ENCODE measurements at places on chromosomes 7 and 10.

DNA sequence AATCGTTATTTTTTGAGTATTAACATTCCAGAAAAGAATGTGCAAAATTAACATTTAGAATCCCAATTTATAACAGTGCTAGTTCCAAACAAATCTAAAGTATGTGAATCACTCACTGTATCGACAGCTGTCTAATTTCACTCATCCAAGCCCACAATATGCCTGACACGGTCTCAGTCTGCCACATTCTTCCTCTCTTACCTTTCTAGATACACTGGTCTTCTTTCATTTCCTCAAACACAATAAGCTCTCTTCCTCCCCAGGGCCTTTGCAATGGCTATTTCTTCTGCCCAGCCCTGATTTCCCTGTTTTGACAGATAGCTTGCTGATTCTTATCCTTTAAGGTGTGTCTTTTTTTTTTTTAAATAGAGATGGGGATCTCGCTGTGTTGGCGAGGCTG, 48.8 kb downstream of the UBE2H start:
- no peak for DNase-seq

DNA sequence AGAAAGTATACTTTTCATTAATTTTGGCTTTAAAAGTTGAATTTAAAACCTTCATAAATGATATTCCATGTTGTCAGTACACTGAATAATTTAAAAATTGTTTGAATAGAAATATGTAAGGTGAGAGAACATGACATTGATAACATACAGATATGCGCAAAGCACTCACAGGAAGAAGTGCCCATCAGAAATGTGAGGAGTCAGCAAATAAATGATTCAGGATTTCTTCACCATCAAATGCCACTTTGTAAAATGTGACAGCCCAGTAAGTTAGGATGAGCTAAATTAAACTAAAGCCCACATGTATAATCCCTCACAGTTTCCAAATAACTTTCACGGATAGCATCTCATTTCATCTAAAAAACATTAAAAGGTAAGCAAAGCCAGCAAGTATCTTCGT, 417.6 kb downstream of the MAGI2 start:
- DNase-seq: no peak

DNA sequence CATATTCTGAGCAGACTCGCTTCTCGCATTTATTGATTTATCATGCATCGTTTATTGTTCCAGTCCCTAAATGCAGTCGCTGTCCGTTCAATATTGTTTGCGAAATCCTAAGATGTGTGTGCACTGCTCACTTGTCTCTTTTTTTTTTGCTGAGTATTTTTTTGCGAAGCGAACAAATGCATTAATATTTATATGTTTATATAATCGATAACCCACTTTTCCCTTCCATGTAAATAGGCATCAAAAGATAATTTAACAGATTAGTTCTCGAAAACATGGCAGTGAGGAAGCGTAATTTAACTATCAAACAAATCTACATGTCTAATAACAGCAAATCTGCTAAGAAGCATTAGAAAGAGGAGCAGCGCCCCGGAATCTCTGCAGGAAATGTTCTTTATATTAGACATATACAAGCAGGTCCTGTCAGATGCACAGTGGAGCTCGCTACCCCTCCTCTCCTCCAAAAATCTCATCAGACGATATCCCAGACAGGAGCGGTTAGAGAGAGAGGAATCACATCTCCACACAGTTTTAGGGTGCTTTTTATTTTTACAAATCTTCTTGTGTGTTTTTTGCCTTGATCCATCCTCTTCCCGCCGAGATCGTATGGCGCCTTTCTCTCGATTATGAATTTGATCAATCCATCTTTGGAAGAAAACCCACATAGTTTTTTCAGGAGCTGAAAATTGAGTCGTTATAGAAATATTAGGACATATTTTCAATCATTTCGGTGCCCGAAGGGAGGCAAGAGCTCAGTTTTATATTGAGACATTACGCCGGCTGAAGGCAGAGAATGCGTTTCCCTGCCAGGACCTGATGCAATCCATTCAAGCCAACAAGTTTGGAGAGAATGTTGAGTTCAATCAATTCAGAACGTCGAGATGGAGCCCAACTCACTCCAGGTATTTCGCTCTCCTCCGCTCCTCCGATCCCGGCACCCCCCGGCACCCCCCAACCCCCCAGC, at the start of gene ARID5B:
Gene ARID5B, plus strand, starts transcription at position 871 of the 964 bp plus-strand sequence. Its CDS starts 11 bp downstream, at position 882.
- DNase-seq: peak; percentile 76

DNA sequence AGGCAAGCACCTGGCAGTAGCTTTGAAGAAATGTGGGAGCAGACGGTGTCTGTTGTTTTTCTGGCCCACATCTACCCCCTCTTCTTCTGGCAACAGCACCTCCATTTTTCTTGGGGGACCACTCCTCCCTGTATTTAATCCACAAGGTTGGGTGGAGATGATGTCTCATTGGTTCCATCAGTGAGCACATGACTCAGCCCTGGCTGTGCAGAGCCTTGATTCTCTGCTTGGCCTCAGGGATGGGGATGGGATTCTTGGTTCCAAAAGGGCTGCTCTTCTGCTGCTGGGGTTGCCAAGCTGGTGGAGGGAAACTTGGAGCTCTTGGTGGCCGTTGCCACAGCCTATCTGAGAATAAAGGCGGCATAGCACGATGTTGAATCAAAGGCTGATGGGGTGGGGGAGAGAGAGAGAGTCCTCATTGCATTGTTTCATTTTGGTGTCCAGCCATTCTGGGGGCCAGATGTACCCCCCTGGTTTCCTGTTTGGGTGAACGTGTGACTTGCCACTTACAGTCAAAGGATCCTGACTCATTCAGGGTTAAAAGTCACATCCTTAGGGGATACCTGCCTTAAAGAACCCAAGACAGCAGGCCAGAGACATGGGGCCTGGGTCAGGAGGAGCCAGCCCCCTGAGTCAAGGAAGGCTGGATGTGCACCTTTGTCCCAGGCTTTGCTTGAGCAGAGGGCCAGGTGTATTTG, 25.9 kb downstream of the GRK5 start:
- no peak for DNase-seq

GRCh38 chr7:30556840-30557239, 37.8 kb upstream of the GARS1 start:
- peak; percentile 62 for DNase-seq

DNA sequence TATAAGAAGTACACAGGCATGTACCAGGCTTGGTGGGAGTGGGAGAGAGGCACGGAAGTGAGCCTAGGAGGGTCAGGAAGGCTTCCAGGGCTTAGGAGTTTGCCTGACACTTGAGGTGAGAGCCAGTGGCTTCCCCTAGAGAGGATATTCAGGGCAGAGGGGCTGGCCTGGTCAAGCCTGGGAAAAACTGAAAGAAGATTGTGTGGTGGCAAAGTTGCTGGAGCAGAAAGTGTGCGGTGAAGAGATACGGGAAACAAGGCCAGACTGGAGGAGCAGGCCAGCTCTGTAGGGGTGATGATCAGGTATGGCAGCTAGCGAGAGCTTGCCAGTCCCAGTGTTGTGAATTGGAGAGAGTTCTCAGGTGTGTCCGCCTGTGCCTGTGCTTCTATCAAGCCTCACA, 129.9 kb downstream of the CCNY start:
- DNase-seq: no peak

GRCh38 chr7:125316466-125316865, 386.8 kb upstream of the POT1 start:
- DNase-seq: peak; percentile 34

GRCh38 chr7:121515229-121515628, 119.1 kb upstream of the FAM3C start:
- no peak for DNase-seq

GRCh38 chr7:28981161-28981465, 23.0 kb upstream of the TRIL start:
- no peak for DNase-seq

GRCh38 chr7:158276414-158277218, 311.0 kb downstream of the PTPRN2 start:
- no peak for DNase-seq

GRCh38 chr7:85184599-85185423, 2.0 kb downstream of the SEMA3D start:
- peak; percentile 41 for DNase-seq

DNA sequence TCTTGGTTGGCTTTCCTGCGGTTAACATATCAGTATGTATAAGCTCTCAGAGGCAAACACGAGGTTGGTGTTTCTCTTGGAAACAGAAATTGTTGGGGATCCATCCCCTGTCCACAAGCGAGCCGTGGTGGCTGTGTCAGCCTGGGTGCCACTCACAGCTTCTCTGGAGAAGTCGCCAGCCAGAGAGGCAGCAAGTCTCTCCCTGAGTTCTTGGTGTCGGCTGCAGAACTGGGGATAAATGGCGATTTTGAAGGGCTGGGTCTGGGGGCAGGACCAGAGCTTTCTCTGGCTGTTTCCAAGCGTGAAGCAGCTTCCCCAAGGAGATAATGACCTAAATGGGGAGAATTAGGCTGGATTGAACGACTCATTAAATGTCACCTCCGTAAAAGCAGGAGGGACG, 335.3 kb downstream of the GLRX3 start:
- DNase-seq: no peak

- DNase-seq: no peak
Observed at GRCh38 chr10:8544057-8544380, 489.5 kb downstream of the GATA3 start.

- no peak for DNase-seq
Observed at GRCh38 chr7:149140831-149141230, 6.4 kb upstream of the ZNF398 start.

- peak; percentile 41 for DNase-seq
Observed at GRCh38 chr10:62426086-62426485, 51.9 kb downstream of the ZNF365 start.

GRCh38 chr10:70541736-70542564, 60.6 kb downstream of the PRF1 start:
- no peak for DNase-seq

- peak; percentile 31 for DNase-seq
Observed at GRCh38 chr10:73339436-73339835, 19.2 kb downstream of the CFAP70 start.

DNA sequence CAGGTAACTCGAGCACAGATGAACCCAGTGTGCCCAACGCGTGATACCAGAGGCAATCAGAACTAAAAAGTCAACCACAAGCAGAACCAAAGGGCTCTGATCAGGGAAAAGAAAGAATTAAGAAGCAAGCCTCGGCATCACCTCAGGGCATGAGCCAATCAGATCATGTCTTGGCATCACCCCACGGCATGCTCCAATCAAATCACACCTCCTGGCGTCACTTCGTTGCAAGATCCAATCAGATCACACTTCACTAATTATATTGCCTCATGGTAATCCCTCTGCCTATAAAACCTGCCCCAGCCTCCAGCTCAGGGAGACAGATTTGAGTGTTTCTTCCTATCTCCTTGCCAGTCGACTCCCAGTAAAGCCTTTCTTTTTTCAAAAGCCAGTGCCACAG, 46.8 kb downstream of the TYW1B start:
- DNase-seq: no peak

- DNase-seq: no peak
Observed at GRCh38 chr7:23234569-23235296, 11.8 kb upstream of the GPNMB start.

DNA sequence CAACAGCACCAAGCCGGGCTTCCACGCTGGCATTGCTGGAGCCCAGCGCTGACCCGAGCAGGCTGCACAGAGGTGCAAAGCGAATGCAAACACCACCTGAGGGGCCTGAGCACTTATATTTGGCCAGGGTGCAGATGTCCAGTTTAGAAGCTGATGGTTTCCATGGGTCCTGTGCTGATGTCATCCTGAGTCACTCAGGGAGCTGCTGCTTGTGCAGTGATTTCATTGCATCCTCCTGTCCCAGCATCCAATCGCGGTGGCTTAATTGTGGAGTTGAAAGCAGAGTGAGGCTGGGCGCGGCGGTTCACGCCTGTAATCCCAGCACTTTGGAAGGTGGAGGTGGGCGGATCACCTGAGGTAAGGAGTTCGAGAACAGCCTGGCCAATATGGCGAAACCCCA, 410.2 kb upstream of the KLF6 start:
- DNase-seq: no peak

DNA sequence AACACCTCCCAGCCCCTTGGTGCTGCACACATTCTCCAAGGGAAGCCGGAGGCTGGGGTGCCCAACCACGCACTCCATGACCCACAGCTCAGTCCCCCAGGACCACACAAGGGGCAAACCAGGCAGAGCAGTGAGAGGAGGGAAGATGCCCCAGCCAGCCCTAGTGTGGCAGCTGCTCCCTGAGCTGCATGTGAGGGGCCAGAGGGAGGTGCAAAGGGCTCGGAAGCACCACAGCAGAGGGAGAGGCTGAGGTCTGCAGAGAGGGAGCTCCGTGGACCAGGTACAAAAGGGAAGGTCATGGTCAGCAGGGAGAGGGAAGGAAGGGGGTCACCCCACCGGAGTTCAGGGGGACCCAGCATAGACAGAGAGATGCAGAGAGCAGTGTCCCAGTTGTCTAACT, 1.5 kb upstream of the CALML5 start:
- no peak for DNase-seq

- DNase-seq: peak; percentile 24
Observed at GRCh38 chr7:121605317-121605680, 209.2 kb upstream of the FAM3C start.

- peak; percentile 66 for DNase-seq
Observed at GRCh38 chr10:22245567-22245966, 27.8 kb upstream of the EBLN1 start.

- no peak for DNase-seq
Observed at GRCh38 chr7:10759120-10759519, 214.6 kb upstream of the PHF14 start.

DNA sequence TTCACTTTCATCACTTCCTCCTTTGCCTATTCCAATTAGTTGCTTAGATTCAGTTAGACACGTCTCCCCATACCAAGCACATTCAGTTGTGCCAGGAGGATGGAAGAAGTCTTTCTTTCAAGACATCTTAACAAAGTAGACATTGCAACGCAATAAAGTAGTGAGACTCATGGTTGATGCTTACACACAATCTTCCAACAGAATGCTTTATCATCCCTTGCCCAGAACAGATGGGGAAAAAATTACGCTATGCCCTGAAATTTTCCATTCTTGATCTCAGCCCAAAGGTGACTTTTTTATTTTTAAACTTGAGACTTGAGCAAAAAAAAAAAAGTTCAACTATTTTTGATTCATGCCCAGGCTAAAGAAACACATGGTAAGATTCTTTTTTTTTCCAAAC, 74.9 kb downstream of the KCNMA1 start:
- no peak for DNase-seq

- DNase-seq: peak; percentile 41
Observed at GRCh38 chr7:88224601-88225275, 4.9 kb upstream of the SRI start.

DNA sequence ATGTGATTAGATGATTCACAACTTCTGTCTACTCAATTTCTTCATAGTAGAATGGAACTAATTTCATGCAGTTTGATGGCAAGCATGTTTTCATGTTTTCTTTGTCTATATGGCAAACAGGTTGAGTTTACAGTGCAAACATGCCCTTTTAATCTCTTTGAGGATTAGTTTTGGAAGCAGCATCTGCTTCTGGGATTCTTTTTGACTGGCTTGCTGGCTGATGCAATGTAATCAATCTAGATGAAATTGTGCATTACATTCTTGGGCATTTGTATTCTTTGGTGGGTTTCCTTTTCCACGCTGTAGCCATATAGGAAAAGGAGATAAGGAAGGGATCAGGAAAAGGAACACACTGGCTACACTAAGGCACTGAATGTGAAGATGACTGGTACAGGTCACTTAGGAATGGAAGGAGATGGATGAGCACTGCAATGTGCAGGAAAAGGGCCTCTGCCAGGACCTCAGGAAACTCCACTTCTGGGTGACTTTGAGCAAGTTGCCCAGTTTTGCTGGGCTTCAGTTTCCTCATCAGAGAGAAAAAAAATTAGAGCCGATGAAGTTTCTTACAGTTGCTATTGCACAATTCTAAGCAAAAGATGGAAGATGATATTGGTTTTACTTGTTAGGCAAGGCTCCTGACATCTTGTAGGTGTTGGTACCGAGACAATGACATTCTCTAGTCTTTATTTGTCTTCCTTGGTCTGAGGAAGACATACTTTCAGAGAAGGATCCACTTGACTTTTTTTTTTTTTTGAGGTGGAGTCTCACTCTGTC, 269.1 kb downstream of the SUGCT start:
- DNase-seq: no peak

Measured in astrocyte of the hippocampus (primary cell).